Psoas muscle (tissue), 8 donors: ENCODE measurements at places on chromosomes 12 and 14. TPM values are rescaled to one million over a fixed set of nuclear protein-coding genes. Genes with fewer than 3 reads are reported as not detected.

Gene SLC4A8
- total RNA-seq: 0.91 TPM

Gene MYF6
- total RNA-seq: 367 TPM

Gene CFAP54
- total RNA-seq: not detected

Gene TCL1A
- total RNA-seq: not detected

Gene ANKRD33
- not detected for total RNA-seq

Gene SPPL3
- total RNA-seq: 24.2 TPM

Gene RD3L
- total RNA-seq: not detected

Gene ZDHHC22
- total RNA-seq: not detected

DNA sequence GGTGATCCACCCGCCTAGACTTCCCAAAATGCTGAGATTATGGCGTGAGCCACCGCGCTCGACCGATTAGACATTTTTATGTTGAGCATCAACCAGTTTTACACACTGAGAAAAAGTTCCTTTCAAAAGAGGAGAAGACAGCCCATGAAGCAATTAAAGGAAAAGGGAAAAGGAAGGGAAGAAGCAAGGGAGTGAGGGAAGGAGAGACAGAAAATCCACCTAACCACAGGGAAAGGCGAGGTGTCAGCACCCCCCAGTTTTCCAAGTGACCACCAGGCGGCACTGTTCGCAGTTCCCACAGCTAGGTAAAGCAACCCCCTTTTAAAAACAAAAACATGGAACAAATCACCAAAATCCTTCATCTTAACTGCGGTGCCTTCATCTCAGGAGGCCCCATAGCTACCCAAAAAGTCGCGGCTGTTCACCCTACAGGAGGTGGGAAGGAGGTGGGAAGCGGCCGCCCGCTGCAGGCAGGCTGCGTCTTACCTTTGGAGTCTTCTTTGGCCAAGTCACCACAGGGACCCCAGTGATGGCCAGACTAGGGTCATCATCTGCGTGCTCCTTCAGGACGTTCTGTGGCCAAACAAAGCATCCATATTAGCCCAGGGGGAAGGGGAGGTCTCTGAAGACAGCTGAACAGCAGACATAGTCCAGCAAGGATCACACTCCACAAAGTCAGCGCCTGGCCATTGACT is 86.6 kb downstream of the KDM2B start:
- no peak overlapping the region for H3K4me3 ChIP-seq
- H3K27me3 ChIP-seq: no peaks in the 10 kb centered on the region
- H3K36me3 ChIP-seq: no peaks in the 10 kb centered on the region
- no peaks in the 10 kb centered on the region for H3K4me1 ChIP-seq

- DNase-seq: no peak
- H3K4me1 ChIP-seq: no peaks in the 10 kb centered on the region
- H3K4me3 ChIP-seq: no peak overlapping the region
- no peaks in the 10 kb centered on the region for H3K36me3 ChIP-seq
- no peak overlapping the region for H3K27ac ChIP-seq
Observed at GRCh38 chr14:71560751-71561150, 371.5 kb upstream of the RGS6 start.

GRCh38 chr12:31815096-31815495 is 86.3 kb upstream of the AMN1 start:
- no peaks in the 10 kb centered on the region for H3K27me3 ChIP-seq
- no peak for DNase-seq

GRCh38 chr12:33006106-33006505 is 109.5 kb upstream of the PKP2 start:
- H3K4me1 ChIP-seq: no peaks in the 10 kb centered on the region
- no peak overlapping the region for H3K27ac ChIP-seq
- H3K36me3 ChIP-seq: no peaks in the 10 kb centered on the region
- no peak for DNase-seq
- peaks cover 1% of the 10 kb centered on the region for H3K27me3 ChIP-seq

GRCh38 chr14:37553935-37554550 is 41.0 kb downstream of the FOXA1 start:
- no peak for DNase-seq
- no peaks in the 10 kb centered on the region for H3K4me1 ChIP-seq
- H3K4me3 ChIP-seq: no peak overlapping the region
- H3K36me3 ChIP-seq: no peaks in the 10 kb centered on the region
- no peak overlapping the region for H3K27ac ChIP-seq
- H3K27me3 ChIP-seq: no peaks in the 10 kb centered on the region

DNA sequence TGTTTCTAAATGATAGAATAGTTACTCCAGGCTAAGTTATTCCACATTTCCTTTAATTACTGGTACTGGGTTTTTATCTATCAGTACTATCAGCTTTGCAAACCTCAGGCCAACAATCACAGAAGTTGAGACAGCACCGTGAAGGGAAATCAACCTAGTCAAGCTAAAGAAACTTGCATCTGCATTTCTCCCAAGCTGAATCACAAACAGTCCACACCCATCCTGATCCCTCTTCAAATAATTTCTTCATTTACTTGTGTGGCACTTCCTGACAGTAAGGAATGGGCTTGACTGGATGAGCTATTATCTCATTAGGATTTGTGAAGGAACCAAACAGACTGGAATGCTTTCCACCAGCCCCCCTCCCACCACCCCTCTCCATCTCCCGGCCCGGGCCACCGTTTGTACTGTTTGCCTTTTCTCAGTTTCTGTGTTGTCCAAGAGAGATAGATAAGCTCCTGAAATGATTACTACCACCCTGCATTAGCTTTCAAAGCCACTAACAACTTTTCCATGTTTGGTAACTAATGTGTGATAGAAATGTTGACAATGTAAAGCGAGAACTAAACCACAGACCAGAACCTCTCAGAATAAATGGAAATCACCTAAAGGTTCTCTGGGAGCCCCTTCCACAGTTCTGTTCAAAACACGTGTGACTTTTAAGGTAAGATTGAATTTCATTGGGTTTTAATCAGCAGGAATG is 236.3 kb downstream of the SLC25A21 start:
- DNase-seq: no peak
- H3K4me3 ChIP-seq: no peak overlapping the region
- peaks cover 4% of the 10 kb centered on the region for H3K27me3 ChIP-seq
- H3K4me1 ChIP-seq: no peaks in the 10 kb centered on the region
- no peaks in the 10 kb centered on the region for H3K36me3 ChIP-seq

GRCh38 chr14:100771121-100771800 is 44.6 kb downstream of the DLK1 start:
- H3K4me3 ChIP-seq: no peak overlapping the region
- DNase-seq: peak; percentile 15
- peaks cover 10% of the 10 kb centered on the region for H3K27me3 ChIP-seq
- no peaks in the 10 kb centered on the region for H3K36me3 ChIP-seq
- H3K4me1 ChIP-seq: no peaks in the 10 kb centered on the region
- no peak overlapping the region for H3K27ac ChIP-seq

- no peak for DNase-seq
- H3K27me3 ChIP-seq: no peaks in the 10 kb centered on the region
- H3K4me1 ChIP-seq: no peaks in the 10 kb centered on the region
- no peaks in the 10 kb centered on the region for H3K36me3 ChIP-seq
Observed at GRCh38 chr12:24617471-24617870, 331.4 kb downstream of the BCAT1 start.

DNA sequence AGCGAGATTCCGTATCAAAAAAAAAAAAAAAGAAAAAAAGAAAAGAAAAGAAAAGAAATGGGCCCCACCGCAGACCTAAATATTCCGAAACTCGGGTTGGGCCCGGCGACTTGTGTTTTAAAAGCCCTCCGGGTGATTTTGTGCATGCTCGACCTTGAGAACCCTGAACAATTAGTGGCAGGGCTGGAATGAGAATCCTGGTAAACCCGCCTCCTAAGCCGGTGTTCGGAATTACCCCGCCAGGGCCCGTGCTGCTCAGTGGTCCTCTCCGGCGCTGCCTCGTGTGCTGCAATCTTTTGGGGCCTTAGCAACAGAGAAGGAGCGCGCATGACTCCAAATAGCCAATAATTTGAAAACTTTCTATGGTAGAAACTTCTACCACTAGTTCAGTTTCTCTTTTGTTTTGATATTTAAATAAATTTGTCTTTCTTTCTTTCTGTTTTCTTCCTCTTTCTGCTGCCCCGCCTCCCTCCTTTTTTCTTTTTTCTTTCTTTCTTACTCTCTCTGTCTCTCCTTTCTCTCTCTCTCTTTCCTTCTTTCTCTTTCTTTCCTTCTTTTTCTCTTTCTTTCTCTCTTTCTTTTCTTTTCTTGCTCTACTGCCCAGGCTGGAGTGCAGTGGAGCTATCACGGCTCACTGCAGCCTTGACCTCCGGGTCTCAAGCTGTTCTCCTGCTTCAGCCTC is 1.5 kb upstream of the GALNT6 start:
- H3K36me3 ChIP-seq: no peaks in the 10 kb centered on the region
- H3K27ac ChIP-seq: no peak overlapping the region
- peaks cover 3% of the 10 kb centered on the region for H3K4me1 ChIP-seq
- peak overlapping the region; percentile 73 for H3K4me3 ChIP-seq
- DNase-seq: no peak

DNA sequence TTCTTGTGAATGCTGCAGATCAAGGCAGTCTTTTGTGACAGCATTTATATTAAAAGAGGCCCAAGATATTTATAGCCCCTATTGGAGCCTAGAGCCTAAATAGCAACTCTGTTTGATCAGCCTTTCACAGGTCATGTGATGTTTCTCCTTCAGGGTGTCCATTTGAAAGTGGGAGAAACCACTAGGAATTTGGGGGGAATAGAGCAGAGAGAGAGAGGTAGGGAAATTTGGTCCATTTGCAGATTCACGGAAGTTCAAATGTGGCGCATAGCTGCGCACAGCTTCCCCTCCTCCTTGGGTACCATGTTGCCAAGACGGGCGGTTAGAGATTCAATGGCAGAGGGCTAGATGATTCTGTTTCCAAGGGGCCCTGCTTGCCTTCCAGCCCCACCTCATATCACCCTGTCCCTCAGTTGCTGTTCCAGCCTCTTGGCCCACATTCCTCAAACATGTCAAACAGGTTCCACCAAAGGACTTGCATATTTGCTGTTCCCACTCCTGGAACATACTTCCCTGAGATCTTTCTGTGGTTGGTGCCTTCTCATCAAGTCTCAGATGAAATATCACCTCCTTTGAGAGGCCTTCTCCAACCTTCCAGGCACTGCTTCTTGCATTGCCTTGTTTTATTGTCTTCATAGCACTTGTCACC is 220.8 kb downstream of the CHST11 start:
- no peaks in the 10 kb centered on the region for H3K4me1 ChIP-seq
- H3K36me3 ChIP-seq: no peaks in the 10 kb centered on the region
- H3K27me3 ChIP-seq: no peaks in the 10 kb centered on the region

DNA sequence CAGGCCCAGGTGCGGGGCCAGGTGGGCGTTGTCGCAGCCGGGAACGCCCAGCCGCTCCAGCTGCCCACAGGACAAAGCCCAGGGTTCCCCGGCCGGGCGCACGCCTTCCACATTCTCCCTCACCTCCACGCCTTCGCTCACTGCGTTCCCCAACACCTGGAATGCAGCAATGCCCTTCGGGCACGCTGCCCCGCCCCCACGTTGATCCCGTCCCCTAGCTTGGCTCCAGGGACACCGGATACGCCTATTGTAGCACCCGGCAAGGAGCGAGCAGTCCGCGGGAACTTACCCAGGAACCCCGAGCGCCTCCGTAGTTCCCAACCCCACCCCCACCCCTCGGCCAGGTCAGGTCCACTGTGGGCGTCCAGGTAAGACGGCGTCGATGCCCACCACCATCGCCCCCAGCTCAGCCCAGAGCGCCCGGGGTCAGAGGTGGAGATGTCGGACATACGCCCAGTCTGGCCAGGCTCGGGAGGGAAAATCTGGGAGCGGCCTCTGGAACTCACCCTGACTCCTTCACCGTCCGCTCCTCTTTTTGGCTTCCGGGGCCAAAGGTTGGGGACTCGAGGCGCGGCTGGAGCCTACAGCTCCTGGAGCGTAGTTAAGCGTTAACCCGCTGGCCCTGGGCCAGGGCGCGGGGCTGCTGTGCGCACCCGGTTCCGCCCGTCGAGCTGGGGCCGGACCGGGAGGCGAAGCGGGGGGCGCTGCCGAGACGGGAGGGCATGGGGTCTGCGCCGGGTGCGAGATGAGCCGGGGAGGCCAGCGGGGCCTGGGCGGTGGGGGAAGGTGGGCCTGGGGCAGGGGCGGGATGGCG is 594 bp upstream of the CEP170B start:
- H3K27ac ChIP-seq: no peak overlapping the region
- H3K36me3 ChIP-seq: peaks cover 4% of the 10 kb centered on the region
- no peaks in the 10 kb centered on the region for H3K27me3 ChIP-seq

GRCh38 chr12:91854725-91855124 is 290.9 kb downstream of the BTG1 start:
- H3K4me3 ChIP-seq: no peak overlapping the region
- H3K36me3 ChIP-seq: no peaks in the 10 kb centered on the region
- no peaks in the 10 kb centered on the region for H3K4me1 ChIP-seq
- H3K27me3 ChIP-seq: no peaks in the 10 kb centered on the region
- no peak for DNase-seq

GRCh38 chr14:103103461-103104388 is 9.2 kb downstream of the EXOC3L4 start:
- H3K4me1 ChIP-seq: peaks cover 17% of the 10 kb centered on the region
- H3K27ac ChIP-seq: no peak overlapping the region
- DNase-seq: peak; percentile 77
- H3K27me3 ChIP-seq: peaks cover 57% of the 10 kb centered on the region
- H3K36me3 ChIP-seq: no peaks in the 10 kb centered on the region
- peak overlapping the region; percentile 18 for H3K4me3 ChIP-seq

GRCh38 chr12:96121271-96121711 is 72.9 kb upstream of the ELK3 start:
- H3K27ac ChIP-seq: no peak overlapping the region
- H3K4me3 ChIP-seq: no peak overlapping the region
- H3K27me3 ChIP-seq: no peaks in the 10 kb centered on the region
- no peaks in the 10 kb centered on the region for H3K36me3 ChIP-seq
- no peaks in the 10 kb centered on the region for H3K4me1 ChIP-seq
- DNase-seq: no peak

DNA sequence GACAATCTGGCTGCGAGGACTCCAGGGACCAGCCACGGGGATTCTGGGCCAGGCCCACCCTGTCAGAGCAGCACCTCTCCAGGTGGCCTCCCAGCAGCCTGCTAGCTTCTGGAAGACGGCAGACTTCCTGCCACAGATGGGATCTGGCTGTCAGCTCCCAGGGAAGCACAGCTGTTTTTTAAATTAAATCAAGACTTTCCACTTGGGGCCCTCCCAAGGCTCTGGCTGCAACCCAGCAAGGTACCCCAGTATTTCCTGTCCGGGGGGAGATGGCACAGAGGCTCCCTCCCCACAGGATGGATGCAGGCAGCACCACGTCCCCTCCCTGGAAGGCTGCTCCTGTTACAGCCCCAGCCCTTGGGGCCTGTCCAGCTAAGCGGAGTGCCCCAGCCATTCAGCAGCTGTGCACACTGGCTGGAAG is 56.9 kb downstream of the ACTN1 start:
- peaks cover 10% of the 10 kb centered on the region for H3K4me1 ChIP-seq
- H3K4me3 ChIP-seq: no peak overlapping the region
- H3K36me3 ChIP-seq: no peaks in the 10 kb centered on the region
- H3K27me3 ChIP-seq: no peaks in the 10 kb centered on the region
- no peak overlapping the region for H3K27ac ChIP-seq

GRCh38 chr12:106080041-106080790 is 58.5 kb downstream of the NUAK1 start:
- no peak overlapping the region for H3K27ac ChIP-seq
- H3K27me3 ChIP-seq: no peaks in the 10 kb centered on the region
- no peak overlapping the region for H3K4me3 ChIP-seq

GRCh38 chr12:13835652-13836051 is 145.8 kb downstream of the GRIN2B start:
- no peaks in the 10 kb centered on the region for H3K36me3 ChIP-seq
- no peak for DNase-seq
- no peaks in the 10 kb centered on the region for H3K27me3 ChIP-seq
- no peak overlapping the region for H3K27ac ChIP-seq
- no peak overlapping the region for H3K4me3 ChIP-seq
- H3K4me1 ChIP-seq: no peaks in the 10 kb centered on the region
